ENCODE measurements at places on chromosomes 12 and 14.

- DNase-seq: no peak
These were observed 126.1 kb downstream of the KCNK10 start for GRCh38 chr14:88196925-88197324.

DNA sequence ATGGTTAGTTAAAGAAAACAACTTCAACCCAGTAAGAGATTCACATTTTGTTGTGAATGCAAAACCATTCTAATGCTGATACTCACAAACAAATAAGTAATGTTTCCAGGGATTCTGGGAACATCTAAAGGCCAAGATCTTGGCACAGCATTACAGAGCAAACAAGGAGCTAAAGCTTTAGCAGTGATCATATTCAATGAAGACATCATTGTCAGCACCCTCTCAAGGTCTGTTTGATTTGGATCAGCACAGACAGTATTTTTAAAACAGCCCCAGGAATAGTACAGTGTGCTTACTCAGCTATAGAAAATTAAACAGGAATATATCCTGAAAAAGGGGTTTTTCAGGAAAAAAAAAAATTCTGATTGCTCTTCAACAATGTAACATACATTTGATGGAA lies 71.4 kb downstream of the TMEM260 start:
- no peak for DNase-seq

- no peak for DNase-seq
These were observed 91.9 kb upstream of the MUCL1 start for GRCh38 chr12:54762390-54762789.

GRCh38 chr14:26008290-26008689 lies 589.5 kb downstream of the NOVA1 start:
- no peak for DNase-seq

DNA sequence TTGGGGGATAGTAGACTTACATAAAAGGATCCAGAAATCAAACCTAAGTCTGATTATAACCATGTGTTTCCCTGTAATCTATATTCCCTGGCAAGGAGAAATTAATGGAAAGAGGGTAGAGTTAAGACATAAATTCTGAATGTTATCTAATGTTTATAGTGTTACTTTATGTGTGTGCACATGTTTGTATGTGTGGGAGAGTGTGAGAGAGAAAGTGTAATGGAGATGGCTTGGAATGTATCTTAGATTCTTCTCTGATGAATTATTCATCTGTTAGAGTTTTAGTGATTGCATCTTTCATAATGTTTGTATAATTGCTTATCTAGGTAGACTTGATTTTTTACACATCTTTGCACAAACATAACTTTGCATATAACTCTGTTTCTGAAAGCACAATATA lies 490.9 kb downstream of the FLRT2 start:
- no peak for DNase-seq

GRCh38 chr12:64895526-64895925 lies 71.1 kb downstream of the TBC1D30 start:
- no peak for DNase-seq

GRCh38 chr12:45730084-45730347 lies 510 bp downstream of the ARID2 start:
- no peak for DNase-seq

GRCh38 chr12:105798256-105798845 lies 340.4 kb downstream of the NUAK1 start:
- no peak for DNase-seq

- DNase-seq: no peak
These were observed 4.3 kb downstream of the OLR1 start for GRCh38 chr12:10167599-10167998.

All from hematopoietic multipotent progenitor cell (in vitro differentiated cells).